ENCODE measurements at places on chromosomes 5 and 9.
A peak's percentile ranks its signal among the peaks of the same experiment; 100 is the strongest.

DNA sequence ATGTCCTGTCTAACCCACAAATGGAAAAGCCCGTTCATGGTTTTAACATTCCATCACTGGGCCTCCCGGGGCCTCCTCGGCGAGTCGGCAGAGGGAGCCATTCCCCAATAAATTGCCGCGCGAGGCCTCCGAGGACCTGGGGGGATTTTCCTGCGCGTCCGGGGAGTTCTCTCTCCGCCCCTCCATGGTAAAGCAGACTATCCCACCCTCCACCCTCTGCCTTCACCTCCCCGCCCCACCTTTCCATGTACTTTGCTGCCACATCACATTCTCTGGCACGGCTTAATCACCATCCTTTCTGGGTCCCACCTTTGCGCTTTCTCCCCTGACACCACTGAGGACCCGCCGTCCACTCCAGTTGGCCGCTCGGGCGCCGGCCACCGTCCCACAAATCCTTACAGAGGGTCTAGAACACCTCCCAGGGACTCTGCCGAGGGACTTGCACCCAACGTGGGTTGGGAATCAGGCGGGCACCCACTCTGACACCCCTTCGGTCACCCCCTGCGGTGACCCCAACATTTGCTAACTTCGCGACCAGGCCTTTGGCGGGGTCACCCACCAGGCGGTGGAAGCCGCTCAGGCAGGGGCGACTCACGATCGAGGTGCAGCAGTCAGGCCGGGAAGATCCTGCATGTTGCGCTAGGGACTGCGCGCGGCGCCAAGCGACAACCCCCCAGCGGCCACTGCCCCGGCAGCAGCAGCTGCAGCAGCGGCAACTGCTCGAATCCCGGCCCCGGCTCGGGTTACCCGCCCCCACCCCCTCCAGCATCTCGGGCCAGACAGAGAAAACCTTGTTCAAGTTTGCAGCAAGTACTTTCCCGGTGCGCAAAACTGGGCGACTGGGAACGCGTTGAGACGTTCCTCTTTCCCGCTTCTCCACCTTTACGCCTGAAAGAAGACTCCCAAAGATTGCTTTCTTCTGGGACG is at the start of gene MEGF10:
TSS of gene MEGF10 (plus strand) at position 778 of the 927 bp plus-strand sequence. CDS start 40,513 bp downstream, outside the sequence.
- DNase-seq: peak; percentile 73

- no peak for DNase-seq
Measured at GRCh38 chr5:53120165-53120564, 10.6 kb upstream of the MOCS2 start.

- no peak for DNase-seq
Measured at GRCh38 chr9:85987236-85987635, 46.3 kb downstream of the NAA35 start.

DNA sequence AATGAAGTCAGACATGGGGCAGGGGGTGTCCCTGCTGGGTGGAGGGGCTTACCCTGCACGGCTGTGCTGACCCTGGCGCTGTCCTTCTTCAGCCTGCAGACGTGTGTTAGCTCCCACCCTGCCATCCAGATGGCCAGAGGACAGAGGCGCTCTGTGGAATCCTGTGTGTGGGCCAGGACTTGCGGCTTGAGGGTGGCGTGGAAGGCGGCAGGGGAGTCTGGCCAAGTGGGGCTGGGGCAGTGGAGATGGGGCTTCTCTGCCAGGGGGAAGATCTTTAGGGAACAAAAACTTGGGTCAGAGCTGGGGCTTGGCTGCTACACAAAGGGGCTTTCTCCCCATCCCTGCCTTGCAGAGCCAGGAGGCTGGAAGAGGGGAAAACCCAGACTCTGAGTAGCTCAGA is 46.5 kb upstream of the SYNPO start:
- no peak for DNase-seq

GRCh38 chr5:78377056-78377717 is 16.8 kb downstream of the SCAMP1 start:
- peak; percentile 20 for DNase-seq

DNA sequence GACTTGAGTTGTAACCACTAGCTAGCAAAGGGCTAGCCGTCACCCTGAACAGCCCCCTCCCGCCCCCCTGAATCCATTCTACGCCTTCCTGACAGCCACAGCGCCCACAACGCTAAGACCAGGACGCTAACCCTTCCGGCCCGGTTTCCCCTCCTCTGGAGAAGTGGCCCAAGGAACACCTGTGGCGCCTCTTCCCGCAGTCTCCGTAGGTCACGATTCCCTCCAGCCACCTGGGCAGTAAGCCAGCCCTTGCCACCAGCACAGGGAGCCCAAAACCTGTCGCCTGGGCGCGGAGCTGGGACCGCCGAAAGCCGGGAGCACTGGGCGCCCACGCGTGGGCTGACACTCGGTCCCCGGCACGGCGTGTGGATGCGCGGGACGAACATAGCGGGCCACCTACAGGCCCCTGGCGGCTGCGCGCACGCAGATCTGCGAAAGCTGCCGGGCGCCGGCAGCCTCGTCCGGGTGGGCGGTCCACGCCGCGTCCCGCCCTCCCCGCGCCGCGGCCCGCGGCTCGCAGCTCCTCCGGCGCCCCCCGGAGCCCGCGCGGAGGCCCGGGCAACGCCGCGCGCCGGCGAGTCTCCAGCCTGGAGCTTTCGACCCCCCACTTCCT is 596 bp downstream of the IRF1 start:
- DNase-seq: peak; percentile 83

DNA sequence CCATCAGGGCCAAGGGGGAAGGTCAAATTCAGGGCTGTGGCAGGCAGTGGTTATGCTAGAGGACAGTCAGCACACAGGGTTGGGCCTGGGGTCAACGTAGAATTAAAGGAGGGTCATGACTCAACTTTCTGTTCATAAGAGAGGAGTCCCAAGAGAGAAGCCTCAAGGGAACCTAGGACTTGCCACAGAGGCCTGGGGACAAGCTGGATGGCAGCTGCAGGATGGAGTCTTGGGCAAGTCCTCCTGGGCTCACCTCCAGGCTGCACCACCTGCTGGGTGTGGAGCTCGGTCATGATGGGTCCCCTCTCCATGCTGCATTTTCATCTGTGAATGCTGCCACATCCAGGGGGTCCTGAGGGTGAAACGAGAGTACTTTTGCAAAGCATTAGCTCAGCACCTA is 9.0 kb upstream of the WNK2 start:
- DNase-seq: no peak

DNA sequence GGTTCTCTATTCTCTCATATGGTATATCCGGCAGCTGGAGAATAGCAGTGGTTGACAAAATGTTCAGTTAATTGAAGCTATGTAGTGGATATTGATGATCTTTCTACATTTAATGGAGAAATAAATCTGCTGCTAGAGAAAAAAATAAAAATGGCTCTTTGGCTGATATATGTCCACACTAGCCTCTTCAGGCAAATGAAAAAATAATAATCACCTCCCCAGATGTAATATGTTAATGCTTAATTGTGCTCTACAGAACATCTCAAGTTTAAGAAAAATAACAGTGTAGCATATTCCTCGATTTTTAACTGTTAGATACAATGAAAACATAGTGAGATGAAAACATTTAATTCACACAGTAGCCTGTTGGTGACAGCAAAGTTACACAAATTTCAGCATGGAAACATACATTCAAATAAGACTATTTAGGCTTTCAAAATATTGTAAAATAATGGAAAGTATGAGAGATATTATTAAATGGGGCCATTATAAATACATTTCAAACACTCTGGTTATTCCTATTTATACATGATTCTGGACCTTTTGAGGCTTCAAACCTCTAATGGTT is 543.0 kb downstream of the MAT2B start:
- no peak for DNase-seq

DNA sequence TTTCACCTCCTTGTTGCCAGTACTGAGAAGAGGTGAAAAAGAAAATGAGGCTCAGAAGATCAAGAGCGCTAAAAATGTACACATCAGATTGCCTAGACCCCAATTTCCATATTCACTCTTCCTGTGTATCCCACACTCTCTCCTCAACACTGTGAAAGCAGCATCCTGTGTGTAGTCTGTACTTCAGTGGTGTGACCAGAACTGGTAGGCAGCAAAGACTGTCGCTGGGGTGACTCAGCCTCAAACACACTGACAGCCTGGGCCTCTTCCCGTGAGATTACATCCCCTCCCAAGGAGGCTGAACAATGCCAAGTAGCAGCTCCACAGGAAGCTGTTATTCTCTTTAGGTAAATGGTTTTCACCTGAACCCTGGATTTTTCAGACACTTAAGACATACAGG is 135.5 kb downstream of the CCDC192 start:
- DNase-seq: peak; percentile 10

- peak; percentile 75 for DNase-seq
Measured at GRCh38 chr5:10691826-10692785, 68.9 kb downstream of the DAP start.

DNA sequence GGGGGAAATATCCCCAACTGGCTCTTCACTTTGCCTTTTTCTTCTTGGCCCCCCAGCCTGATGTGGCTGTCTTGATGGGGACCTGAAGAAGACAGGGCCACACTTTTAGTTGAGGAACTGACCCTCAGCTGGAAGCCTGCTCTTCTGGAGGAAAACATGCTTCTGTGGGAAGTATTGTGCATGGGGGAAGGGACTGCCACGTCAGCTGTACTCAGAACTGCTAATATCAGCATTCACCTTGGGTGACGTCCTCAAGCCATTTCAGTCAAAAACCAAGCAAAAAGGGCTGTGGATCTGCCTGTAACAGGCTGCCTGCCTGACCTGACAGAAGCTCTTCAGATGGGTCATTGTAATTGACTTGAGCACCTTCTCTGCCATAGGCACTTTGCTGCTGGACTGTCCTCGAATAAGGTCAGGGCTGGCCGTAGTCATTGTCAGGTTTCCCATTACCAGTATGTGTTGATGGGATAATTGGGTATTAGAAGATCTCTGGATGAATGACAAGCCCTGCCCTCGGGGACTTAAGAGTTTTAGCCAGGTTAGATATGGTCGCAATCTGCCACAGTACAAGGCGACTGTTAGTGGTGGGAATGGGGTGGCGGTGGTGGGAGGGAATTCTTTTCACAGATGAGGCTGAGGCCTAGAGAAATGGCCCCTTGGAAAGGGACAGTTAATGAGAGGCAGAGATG is 10.4 kb downstream of the RAI14 start:
- no peak for DNase-seq

DNA sequence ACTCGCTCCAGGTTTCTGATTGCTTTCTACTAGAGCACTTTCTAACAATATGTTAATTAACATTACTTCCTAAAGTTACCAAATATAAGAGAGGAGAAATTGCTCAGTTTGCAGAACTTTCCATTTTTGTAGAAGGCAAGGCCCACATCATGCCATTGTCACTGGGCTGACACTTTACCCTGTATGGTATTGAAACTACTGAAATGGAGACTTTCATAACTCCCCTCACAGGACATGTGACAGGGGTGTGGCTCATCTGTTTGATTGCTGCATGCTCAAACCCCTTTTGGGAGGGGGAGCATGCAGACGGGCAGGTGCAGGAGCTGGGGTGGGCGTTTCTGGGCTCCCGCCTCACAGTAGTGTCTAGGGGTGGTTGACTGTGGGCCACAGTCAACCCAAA is 206.3 kb upstream of the GHR start:
- DNase-seq: no peak

DNA sequence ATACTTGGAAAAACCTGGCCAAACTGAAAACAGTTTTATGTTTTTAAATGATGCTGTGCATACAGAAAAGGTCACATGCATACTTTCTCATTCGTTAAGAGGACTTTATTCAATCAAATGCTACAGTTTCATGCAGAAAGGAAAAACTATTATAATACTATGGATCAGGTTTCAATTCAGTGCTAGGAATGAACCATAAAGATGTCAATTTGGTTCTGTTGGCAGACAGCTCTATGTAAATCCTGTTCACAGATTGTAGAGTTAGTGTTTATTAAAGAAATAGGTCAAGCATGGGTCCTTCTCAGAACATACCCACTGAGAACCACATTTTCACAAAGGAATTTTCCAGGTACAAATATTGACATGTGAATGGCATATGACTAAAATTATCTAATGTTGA is 57.1 kb downstream of the RETREG1 start:
- DNase-seq: no peak

DNA sequence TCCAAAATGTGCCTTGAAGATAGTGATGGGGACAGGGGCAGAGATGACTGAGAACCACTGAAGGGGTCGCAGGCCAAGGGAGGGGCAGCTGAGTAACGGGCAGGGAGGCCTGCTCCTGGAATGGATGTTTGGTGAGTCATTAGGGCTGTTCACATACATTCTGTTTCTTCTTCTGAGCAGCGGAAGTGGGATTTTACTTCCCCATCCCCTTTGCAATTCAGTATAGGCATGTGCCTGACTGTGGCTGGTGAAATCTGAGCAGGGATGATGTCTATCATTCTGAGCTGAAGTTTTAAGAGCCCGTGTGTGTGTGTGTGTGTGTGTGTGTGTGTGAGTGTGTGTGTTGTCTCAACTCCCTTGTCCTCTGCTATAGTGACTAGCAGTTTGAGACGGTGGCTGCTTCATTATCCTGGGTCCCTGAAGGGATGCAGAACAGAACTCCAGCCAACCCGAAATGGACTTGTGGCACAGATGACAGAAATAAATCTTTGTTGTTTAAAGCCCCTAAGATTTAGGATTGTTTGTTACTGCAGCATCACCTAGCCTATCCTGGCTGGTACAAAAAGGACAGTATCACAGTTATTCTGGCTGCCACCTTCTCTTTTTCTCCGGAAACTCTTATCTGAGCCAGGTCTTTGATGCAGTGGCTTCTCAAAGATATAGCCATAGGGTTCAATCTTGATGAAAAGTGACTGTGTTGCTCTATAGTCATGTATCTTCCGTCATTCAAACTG is 29.2 kb upstream of the TGFBI start:
- no peak for DNase-seq

DNA sequence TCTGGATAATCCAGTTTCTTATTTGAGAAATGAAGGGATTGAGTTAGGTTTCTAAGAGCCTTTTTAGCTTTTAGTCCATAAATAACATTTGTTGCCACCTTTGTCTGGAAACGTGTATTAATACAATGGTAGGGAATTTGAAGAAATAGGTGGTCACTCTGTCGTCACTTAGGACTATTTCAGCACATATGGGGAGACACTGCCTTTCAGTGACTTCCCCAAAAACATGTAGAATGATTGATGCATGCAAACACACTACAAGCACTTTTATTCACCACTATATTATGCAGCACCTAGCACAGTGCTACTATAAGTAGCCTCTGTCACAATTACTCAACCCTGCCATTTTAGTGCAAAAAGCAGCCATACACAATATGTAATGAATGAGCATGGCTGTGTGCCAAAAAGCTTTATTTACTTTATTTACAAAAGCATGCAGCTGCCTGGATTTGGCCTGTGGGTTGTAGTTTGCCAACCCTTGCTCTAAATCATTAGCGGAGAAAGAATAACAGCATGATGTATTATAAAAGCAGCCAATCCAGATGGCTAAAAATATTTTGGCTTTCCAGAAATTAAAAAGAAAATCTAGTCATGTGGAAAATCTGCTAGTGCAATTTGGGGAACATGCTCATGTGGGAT is 154.2 kb upstream of the HMHB1 start:
- DNase-seq: no peak
